ENCODE measurements at places on chromosomes 3 and 15.

- no peak for DNase-seq
Observed at GRCh38 chr3:10344147-10344943, 23.4 kb upstream of the SEC13 start.

DNA sequence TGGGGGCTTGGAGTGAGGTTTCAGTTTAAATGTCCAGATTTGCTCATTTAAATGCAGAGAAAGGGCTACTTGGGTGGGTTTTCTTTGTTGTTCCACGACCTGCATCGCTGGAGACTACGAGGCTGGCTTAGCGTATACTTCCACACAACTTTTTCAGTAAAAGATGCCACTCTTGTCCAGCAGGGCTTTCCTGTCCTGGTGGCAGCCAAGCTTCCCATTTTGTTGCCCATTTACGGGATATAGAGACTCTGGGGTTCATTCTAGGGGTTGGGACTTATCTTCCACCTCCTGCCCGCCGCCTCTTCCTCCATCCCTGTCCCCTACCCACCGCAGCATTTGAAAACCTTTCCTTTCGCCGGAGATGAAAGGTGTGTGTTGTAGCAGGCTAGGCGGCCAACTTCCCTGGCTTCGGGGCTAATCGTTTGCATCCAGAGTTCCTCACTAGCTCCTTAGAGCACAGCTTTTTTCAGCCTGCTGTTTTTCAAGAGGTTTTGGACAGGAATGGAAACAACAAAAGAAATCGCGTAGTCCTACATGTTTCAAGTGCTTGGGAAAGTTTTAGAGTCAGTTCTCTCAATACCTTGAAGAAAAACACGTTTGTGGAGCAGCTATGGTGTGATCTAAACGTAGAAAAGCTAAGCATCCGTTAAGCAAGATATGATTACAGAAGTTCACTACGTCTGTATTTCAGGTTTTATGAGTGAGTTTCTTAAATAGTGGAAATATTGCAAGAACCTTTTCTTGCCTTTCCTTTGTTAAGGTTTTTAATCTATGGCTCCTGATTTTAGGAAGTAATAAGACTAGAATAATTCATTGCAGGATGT is 843 bp downstream of the CHRNA5 start:
- DNase-seq = no peak

- DNase-seq = no peak
Observed at GRCh38 chr15:52217186-52217585, 26.0 kb upstream of the GNB5 start.

- DNase-seq = no peak
Observed at GRCh38 chr3:197132916-197133530, 103.4 kb upstream of the MELTF start.

DNA sequence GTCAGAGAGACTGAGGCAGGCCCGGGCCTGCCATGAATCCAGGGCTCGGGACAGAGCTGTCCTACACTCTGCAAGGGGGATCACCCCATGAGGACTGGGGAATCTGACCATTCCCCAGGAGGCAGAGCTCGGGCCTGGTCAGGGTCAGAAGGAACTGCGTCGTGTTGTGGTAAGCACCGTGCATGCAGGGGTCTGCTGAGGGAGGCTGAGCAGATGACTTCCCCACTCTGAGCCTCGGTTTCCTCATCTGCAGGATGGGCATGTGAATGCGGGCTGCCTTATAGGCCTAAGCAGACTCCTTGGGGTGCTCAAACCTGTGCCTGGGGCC is 61.6 kb upstream of the IQSEC1 start:
- DNase-seq = no peak

GRCh38 chr15:100633763-100634075 is 31.3 kb downstream of the ASB7 start:
- no peak for DNase-seq

DNA sequence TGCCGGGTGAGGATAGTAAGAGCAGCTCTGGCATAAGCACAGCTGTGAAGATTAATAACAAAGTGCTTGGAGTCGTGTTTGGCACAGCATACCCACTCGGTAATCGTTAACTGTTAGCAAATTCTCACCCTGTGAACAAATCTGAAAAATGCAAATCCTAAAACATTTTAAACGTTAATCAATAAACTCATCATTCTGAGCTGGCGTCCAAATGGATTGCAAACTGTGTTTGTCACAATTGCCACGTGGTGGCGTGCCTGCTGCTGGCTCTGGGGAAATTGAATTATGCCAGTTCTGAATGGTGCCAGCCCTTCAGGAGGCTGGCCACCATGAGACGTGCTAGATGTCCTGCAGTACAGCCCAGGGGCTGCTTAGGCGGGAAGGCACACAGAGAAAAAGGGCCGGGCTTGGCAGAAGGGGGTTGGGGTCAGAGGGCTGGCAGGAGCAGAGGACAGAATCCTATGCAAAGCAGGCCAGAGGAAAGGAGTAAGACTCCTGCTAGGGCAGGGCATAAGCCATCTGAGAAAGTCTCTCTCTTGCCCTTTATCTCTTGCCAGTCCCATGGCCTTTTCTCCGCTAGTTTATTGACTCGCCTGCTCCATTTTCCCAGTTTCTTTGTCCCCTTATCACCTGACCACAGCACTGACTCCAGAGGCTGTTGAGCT is 22.1 kb upstream of the POLG start:
- no peak for DNase-seq

- no peak for DNase-seq
Observed at GRCh38 chr15:76994496-76994895, 430 bp upstream of the PSTPIP1 start.

DNA sequence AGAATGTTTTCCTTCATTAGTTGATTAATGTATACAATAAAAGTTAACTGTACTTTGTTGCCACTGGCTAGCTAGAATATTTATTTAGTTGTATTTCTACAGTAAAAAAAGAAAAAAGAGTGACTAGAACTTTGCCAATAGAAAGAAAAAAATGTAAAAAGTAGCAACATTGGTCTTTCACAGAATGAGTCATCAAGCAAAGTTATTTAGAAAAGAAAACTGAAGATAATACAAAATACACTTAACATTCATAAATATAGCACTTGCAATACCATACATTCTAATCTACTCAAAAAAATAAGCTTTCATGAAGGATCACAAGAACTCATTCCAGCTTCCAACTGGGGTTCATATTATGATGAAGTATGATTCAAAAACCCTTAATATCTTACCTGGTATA is 83.4 kb downstream of the AQR start:
- no peak for DNase-seq

DNA sequence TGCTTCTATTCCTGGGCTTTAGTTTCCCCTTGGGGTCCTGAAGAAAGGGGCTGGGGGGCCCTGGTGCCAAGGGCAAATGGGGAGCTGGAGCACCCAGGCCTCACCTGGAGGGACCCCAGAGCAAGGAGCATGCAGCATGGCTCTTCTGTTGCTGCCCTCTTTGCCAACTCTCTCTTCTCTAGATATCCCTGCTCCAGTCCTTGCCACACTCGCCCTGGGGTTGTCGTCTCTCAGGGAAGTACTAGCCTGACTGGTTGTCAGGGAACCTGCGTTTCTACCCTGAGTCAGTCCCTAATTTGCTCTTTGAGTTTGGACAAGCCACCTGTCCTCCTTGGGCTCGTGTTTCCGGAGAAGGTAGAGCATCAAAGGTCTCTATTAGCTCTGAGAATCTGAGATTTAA is 63.7 kb upstream of the UBE2Q2 start:
- DNase-seq = no peak

DNA sequence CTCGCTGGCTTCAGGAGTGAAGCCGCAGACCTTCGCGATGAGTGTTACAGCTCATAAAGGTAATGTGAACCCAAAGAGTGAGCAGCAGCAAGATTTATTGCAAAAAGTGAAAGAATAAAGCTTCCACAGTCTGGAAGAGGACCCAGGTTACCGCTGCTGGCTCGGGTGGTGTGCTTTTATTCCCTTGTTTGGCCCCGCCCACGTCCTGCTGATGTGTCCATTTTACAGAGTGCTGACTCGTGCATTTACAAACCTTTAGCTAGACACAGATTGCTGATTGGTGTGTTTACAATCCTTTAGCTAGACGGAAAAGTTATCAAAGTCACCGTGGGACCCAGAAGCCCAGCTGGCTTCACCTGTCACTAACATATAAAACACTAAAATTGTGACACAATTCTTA is 1464.5 kb downstream of the ZPLD1 start:
- DNase-seq = no peak

DNA sequence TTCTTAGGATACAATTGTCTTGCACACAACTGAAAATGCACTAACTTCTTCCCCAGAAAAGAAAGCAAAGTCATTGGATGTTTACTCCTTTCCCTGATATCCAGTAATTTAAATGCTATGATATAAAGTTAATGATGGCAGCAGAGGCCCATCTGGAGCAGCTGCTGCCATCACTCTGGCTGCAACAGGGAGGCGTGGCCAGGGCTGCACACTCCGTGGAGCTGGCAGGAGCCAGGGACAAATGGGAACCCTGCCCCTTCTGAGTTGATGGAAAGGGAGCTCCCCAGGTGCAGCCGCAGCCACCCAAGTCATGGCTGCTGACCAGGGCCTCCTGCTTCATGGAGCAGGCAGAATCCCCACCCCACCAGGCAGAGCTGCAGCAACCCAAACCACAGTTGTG is 72.6 kb upstream of the ALDH1A3 start:
- DNase-seq = no peak

GRCh38 chr3:5298453-5298852 is 110.9 kb downstream of the EDEM1 start:
- no peak for DNase-seq

- DNase-seq = no peak
Observed at GRCh38 chr15:75346796-75347221, at the start of gene NEIL1. Gene NEIL1, plus strand, starts transcription at chr15:75347039. Its CDS starts 1,867 bp downstream, at chr15:75348906.

DNA sequence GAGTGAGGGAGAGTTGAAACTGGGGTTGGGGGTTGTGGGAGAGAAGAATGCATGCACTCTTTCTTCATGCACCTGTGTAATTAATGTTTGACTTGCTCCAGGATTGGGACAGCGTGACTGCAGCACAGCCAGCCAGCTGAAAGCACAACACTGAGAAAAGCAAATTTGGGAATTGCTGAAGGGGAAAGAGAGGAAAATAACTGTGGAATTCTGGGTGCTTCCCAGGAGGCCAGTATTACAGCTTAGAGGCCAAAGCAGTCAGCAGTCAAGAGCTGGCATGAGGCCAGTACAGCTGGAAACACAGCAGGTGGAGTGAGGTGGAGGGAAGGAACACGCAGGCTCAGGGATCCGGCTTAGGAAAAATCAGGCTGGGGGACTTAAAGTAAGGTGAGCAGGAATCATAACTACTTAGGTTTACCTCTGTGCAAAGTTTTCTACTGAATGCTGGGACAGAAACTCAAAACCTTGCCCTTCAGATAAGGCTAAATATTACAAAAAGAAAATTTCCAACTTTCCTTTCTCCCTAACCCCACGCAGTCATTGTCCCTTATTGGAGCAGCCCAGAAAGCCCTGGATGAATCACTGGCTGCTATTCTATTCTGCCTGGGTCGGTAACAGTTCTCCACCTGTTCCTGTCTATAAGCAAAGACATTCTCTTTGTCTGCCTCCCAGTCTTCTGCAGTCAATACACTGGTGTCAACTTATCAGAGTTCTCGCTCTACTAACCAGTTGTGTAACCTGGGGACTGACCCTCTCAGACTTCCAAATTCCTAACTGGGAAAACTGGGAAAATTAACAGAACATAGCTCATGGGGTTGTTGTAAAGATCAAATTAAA is 167.2 kb downstream of the MAGI1 start:
- DNase-seq = peak; percentile 66

- DNase-seq = no peak
Observed at GRCh38 chr3:66303491-66303901, 82.7 kb downstream of the SLC25A26 start.

- no peak for DNase-seq
Observed at GRCh38 chr3:48692551-48692950, 6.8 kb upstream of the NCKIPSD start.

GRCh38 chr15:78925956-78926743 is 18.7 kb downstream of the CTSH start:
- DNase-seq = no peak

DNA sequence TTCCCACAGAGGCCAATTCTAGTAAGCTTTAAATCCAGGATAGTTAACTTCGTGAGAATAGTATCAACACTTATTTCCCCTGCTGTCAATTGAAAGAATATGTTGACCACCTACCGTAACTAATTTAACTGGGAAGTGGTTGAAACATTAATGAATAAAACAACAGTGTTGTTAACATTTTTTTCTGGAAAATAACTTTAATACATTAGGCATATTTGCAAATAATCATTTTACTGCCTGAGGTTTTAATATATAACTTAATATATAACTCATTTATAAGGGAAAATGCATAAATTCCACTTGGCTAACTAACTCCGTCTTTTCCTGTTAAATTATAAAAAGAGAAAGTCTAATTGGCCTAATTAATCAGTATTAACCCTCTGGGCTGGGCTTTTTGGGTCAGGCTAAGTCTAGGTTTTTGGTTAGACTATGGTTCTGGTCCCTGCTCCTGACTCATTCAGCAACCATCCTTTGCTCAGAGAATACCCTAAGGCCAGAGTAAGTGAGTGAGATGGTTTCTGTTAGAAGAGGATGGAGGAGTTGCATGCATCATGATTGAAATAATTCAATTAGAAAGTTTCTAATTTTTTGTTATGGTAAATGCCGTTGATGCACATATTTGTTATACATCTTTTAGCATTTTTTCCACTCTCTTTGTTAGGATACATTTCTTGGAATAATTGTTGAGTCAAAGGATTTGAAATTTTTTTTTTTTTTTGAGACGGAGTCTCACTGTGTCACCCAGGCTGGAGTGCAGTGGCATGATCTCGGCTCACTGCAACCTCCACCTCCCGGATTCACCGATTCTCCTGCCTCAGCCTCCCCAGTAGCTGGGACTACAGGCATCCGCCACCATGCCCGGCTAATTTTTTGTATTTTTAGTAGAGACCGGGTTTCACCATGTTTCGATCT is 10.8 kb upstream of the SKIL start:
- DNase-seq = no peak

GRCh38 chr3:29186131-29186599 is 94.7 kb upstream of the RBMS3 start:
- no peak for DNase-seq

DNA sequence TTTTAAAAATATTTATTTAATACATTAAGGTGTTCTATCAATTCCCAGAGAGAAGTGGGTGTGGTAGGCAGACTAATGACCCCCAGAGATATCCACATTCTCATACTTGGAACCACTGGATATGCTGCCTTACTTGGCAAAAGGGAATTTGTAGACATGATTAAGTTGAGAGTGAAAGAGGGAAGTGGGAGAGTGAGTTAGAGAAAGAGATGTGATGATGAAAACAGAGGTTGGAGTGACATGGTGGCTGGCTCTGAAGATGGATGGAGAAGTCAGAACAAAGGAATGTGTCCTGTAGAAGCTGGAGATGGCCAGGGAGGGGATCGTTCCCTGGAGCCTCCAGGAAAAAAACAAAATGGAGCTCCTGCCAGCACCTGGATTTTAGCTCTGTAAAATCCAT is 32.0 kb downstream of the TNFAIP8L3 start:
- no peak for DNase-seq

GRCh38 chr3:115347737-115348136 is 200.6 kb upstream of the ZBTB20 start:
- no peak for DNase-seq

GRCh38 chr3:63364495-63364894 is 86.4 kb downstream of the SYNPR start:
- DNase-seq = no peak

GRCh38 chr3:2921903-2922302 is 188.3 kb downstream of the IL5RA start:
- no peak for DNase-seq

GRCh38 chr15:34721802-34722438 is 32.9 kb downstream of the GJD2 start:
- peak; percentile 75 for DNase-seq

GRCh38 chr3:188926111-188926510 is 245.7 kb upstream of the TPRG1 start:
- no peak for DNase-seq
